ENCODE measurements at places on chromosomes 13 and 19. TPM values are rescaled to one million over a fixed set of nuclear protein-coding genes. Genes with fewer than 3 reads are reported as not detected.

The ZC3H4 gene
- 13.8 TPM for total RNA-seq

The SOHLH2 gene
- total RNA-seq: 0.93 TPM

The CDK8 gene
- 12.6 TPM for total RNA-seq

The RASGRP4 gene
- total RNA-seq: not detected

The NLRP7 gene
- not detected for total RNA-seq

The CGB3 gene
- not detected for total RNA-seq

The KLK12 gene
- not detected for total RNA-seq

The SIPA1L3 gene
- total RNA-seq: 6.6 TPM

The TMPRSS9 gene
- total RNA-seq: not detected

The NFIX gene
- 85.9 TPM for total RNA-seq

The KLK2 gene
- total RNA-seq: not detected

The TMEM238 gene
- 0.12 TPM for total RNA-seq

The ZNF556 gene
- total RNA-seq: 0.26 TPM

The KASH5 gene
- total RNA-seq: not detected

The CPB2 gene
- not detected for total RNA-seq

The RDH8 gene
- total RNA-seq: not detected

The PRODH2 gene
- not detected for total RNA-seq

The SULT2A1 gene
- not detected for total RNA-seq

The ZNF415 gene
- 12.7 TPM for total RNA-seq

The WDR88 gene
- not detected for total RNA-seq

The FPR3 gene
- under 0.01 TPM for total RNA-seq

The CALR3 gene
- total RNA-seq: 0.06 TPM

The MBD3L2B gene
- not detected for total RNA-seq

The IL12RB1 gene
- total RNA-seq: 0.26 TPM

The SMIM44 gene
- not detected for total RNA-seq

The ATP7B gene
- 1.3 TPM for total RNA-seq

The MZF1 gene
- 11.4 TPM for total RNA-seq

The KLK14 gene
- not detected for total RNA-seq

The APLP1 gene
- total RNA-seq: 14.0 TPM

The RAB3A gene
- 6.6 TPM for total RNA-seq

The DHRS12 gene
- 3.4 TPM for total RNA-seq

The FPR1 gene
- total RNA-seq: not detected

The KLK5 gene
- not detected for total RNA-seq

The TEKTIP1 gene
- not detected for total RNA-seq

The SHISA7 gene
- not detected for total RNA-seq

The C19orf47 gene
- 5.4 TPM for total RNA-seq

The PTPRH gene
- total RNA-seq: 6.1 TPM

The FZR1 gene
- 33.0 TPM for total RNA-seq

The MAST1 gene
- 0.13 TPM for total RNA-seq

The KLK15 gene
- total RNA-seq: not detected

The FFAR2 gene
- total RNA-seq: not detected

The MAMSTR gene
- 0.53 TPM for total RNA-seq

The KCNJ14 gene
- total RNA-seq: 0.26 TPM

The HSH2D gene
- total RNA-seq: not detected

The NCR1 gene
- total RNA-seq: not detected

The PROZ gene
- total RNA-seq: not detected

The KIR3DL1 gene
- total RNA-seq: not detected

The PPM1N gene
- 2.1 TPM for total RNA-seq

The GAPDHS gene
- total RNA-seq: not detected

The ZNF738 gene
- total RNA-seq: 3.2 TPM

The AMER2 gene
- not detected for total RNA-seq

The PGLYRP2 gene
- not detected for total RNA-seq

The NKG7 gene
- total RNA-seq: not detected

The ZNF541 gene
- 0.13 TPM for total RNA-seq
